ENCODE measurements at places on chromosomes 4 and X. TPM values are rescaled to one million over a fixed set of nuclear protein-coding genes. Genes with fewer than 3 reads are reported as not detected.

SORBS2 gene
- total RNA-seq: 0.52 TPM

- DNase-seq: no peak
Measured at GRCh38 chr4:39928538-39928937, 49.2 kb downstream of the PDS5A start.

GRCh38 chr4:25015012-25015411 lies 15.7 kb downstream of the LGI2 start:
- DNase-seq: no peak

ESX1 gene
- total RNA-seq: not detected

TMEM156 gene
- total RNA-seq: 3.9 TPM

DNA sequence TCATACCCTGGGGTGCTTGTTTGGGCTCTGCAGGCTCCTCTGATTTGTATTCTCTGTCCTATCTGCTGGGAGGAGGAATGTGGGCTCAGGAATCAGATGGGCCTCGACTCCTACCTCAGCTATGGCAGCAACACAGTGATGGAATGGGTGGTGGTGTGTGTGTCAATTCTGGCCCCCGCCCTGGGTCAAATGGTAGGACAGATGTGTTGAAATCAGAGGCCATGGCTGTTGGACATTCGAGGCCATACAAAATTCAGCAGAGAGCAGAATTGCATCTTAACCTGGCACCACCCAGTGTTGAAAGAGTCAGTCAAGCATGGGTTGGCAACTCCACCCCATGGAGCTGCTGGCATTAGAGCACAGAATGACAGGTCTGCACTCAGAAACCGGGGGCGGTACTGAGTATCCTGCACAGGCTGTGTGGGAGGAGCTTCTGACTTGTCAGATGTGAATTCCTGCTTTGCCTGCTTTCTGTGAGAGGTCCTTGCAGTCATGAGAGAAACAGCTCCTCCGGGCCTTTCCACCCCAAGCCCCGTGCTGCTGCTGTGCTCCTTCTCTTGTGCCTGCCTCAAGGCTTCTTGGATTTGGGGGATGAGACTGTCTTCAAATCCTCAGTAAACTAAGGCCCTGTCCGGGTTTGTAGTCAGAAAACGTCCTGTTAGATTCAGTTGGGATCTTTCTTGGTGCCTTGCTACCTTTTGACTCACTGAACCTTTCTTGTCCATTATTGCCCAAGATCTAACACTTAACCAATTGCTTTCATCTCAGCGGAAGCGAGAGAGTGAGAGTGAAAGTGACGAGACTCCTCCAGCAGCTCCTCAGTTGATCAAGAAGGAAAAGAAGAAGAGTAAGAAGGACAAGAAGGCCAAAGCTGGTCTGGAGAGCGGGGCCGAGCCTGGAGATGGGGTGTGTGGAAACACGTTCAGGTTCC lies 13.0 kb downstream of the DKC1 start:
- peak; percentile 35 for DNase-seq

NDNF gene
- 0.37 TPM for total RNA-seq

DNA sequence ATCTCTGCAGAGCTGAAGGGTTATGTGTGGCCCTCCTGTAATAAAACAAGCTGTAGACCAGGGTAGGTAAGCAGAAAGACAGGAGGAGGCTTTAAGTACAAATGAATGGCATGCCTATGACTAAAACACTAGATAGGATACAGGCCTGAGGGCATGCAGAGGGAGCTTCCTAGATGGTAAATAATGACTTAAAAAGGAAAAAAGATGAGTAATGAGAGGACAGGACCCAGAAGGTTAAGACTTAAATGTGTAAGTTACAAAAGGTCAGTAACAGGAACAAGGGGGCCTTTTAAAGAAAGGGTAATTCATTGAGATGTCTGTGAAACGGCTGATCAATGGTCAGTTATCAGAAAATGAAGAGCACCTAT lies 194.8 kb downstream of the SOWAHB start:
- peak; percentile 77 for DNase-seq

DNA sequence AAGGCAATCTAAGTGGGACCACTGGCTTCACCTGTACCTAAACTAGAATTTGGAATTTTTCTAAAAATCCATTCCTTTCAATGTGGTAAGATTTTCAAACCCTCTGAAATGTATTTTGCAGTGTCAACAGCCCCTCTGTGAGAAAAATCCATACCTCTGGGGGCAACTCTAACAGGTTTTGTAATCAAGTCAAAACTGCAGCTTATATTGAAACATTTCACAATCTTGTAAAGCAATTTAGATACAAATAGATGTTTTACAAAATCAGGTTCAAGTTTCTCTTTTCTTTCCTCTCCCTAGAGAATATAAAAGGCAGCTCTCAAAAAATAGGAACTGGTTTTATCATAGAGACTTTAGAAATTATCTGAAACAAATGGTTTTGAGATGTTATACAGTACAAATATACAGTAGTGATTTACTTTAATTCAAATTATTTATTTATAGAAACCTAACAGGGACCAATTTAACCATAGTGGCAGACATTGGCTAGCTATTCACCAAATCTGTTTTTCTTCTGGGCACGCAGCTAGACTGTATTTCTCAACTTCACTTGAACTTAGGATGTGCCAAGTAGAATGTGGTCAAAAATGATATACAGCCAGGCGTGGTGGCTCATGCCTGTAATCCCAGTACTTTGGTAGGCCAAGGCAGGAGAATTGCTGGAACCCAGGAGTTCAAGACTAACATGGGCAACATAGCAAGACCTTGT lies 36.3 kb upstream of the SPINK2 start:
- DNase-seq: peak; percentile 8

GRCh38 chr4:38716256-38716655 lies 52.3 kb downstream of the KLF3 start:
- no peak for DNase-seq

DNA sequence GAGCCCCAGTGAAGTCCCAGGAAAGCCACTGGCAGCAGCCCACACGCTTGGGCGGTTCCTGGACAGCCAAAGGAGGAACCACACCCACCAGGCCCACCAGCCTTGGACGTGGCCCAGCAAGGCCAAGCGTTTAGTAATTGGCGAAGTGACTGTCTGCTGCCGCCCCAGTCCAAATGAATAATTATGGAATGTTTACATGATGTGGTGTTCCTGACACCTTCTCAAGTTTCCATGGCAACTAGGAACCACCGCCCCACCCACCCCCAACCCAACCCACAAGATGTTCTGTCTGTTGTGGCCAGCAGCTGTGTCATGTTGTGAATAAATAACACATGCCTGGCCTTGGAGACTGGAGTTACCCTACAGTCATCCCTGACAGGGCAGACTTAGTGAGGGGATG lies 22.3 kb downstream of the APLN start:
- peak; percentile 33 for DNase-seq

SFRP2 gene
- total RNA-seq: 11.9 TPM

DNA sequence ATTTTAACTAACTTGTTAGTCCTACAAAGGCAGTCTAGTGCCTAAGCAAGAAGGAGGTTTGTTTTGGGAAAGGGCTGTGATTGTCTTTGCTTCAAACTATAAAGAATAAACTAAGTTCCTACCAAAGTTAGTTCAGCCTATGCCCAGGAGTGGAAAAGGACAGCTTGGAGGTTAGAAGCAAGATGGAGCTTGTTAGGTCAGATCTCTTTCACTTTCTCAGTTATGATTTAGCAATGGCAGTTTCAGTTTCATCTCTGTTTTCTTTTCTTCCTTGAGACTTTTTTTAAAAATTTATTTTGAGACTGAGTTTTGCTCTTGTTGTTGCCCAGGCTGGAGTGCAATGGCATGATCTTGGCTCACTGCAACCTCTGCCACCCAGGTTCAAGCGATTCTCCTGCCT lies 82.9 kb upstream of the NLGN4X start:
- DNase-seq: no peak

TEX13D gene
- not detected for total RNA-seq

GRCh38 chrX:10617999-10618351 lies 2.4 kb downstream of the MID1 start:
- peak; percentile 85 for DNase-seq

DNA sequence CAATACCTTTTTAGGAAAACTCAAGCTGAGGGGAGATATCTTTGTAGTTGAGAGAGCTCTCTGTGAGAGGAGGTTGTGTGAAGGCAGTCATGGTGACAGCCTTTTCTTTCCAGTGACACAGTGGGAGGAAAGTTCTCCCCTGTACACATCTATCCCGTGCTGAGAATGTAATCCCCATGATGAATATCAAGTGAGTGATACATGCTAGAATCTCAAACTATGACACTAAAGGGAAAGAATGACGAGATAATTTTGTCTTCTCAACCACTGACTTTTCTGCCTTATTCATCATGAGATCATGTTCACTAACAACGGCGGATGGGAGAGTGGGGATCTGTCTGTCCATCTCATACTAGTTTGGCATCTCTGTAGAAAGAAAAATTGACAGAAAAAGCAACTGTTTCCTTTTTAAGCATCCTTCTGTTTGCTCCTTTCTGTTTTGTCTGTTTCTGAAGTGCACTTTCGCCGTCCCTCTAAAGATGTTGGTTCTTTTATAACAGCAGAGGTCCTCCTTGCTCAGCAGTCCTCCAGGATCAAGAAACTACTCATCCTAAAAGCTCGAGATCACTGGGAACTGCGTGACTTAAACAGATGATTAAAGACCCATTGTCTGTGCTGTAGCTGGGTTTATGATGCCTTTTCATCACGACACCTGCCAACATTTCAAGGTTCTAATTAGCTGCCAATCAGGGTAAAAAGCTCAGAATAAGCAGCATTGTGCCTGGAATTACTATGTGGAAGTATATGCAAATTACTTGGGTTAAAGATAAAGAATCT lies 137.6 kb downstream of the DCK start:
- DNase-seq: peak; percentile 70

FOXR2 gene
- not detected for total RNA-seq

DNA sequence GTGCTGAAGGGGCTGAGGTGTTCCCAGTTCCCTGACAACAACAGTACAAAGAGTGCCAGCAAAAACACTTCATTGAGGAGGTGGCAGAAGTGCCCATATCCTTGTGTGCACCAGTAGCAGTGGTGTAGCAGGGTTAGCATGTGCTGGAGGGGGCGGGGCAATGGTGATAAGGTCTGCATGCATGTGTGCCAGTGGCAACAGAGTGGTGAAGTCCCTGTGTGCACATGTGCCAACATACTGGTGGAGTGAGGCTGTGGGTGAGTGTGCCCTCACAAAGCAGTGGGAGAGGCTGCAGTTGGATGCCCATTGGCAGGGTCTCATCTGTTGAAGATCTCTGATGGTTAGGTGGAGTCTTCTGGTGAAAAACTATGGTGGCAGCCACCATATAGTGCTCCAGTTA lies 994.6 kb downstream of the PCDH19 start:
- DNase-seq: no peak

- peak; percentile 0 for DNase-seq
Measured at GRCh38 chr4:172692701-172693100, 475.9 kb upstream of the GALNT7 start.

USP27X gene
- total RNA-seq: 1.4 TPM

- DNase-seq: peak; percentile 64
Measured at GRCh38 chrX:29687687-29688086, 527.7 kb upstream of the MAGEB2 start.

DNA sequence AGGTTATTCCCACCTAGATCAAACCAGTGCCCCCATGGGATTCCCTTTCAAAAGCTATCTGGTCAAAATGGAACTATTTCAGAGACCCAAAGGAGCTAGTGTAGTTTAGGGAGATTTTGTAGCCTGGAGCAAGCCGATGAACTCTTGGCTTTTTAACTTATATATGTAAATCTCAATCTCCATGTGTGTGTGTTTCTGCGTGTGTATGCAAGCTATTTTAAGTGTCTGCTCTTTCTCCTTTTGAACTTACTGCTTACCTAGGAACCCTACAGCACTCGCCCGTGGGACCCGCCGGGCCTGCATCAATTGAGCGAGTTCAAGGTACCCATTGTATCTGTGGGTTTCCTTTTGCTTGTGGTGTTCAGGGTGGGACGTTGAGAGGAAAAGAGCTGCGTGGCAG lies 10.4 kb downstream of the CSTF2 start:
- no peak for DNase-seq

GRCh38 chrX:108731153-108731552 lies 5.2 kb downstream of the IRS4 start:
- DNase-seq: no peak

DNA sequence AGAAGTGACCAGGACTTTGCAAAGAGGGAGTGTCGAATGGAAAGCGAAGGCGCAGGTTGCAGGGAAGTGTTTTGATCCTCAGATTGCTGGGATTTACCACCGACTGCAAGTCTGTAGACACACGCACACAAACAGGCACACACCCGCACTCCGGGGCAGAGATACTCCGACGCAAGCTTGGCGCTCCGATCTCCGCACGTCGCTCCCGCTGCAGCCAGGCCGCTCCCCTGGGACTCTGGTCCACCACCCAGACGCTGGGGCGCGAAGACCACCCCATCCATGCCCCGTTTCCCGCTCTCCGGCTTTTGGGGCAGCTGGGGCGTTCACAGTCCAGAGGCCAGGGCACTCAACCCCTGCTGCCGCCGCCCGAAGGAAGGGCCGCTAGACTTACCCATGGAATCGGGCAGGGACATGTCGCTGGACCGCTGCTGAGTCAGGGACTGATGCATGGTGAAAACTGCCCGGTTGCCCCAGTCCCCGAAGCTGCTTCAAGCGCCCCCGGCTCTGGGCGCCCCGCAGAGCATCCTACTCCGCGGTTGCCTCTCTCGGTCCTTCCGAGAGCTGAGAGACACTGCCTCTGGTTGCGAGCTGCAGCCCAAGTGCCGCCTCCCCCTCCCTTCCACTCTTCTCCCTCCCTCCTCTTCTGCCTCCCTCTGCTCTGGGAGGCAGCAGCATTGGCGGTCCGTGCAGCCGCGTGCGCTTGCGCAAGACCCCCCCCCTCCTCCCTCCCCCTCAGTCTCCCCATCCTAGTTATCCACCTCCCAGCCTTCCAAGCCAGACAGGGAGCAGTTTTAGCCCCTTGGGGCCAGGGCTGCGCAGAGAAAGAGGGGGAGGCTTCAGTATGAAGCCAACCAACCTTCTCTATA lies at the start of gene TMEM255A:
Gene TMEM255A, minus strand, starts transcription at position 601 of the 866 bp plus-strand sequence. Its CDS starts 152 bp downstream, at position 449.
- peak; percentile 42 for DNase-seq

GRCh38 chr4:123401271-123402120 lies 4.9 kb downstream of the SPRY1 start:
- no peak for DNase-seq

GRCh38 chrX:31271615-31272471 lies 200.0 kb upstream of the FTHL17 start:
- no peak for DNase-seq

KIAA1210 gene
- total RNA-seq: 0.02 TPM

TBC1D25 gene
- total RNA-seq: 6.7 TPM

SLC25A43 gene
- total RNA-seq: 34.3 TPM

SCML1 gene
- total RNA-seq: 10.3 TPM

GRCh38 chr4:866761-867390 lies 40.9 kb upstream of the CPLX1 start:
- DNase-seq: no peak

- no peak for DNase-seq
Measured at GRCh38 chrX:152646961-152647360, 9.3 kb downstream of the GABRQ start.

ARHGAP10 gene
- 9.0 TPM for total RNA-seq

GRCh38 chr4:102678695-102679335 lies 82.0 kb downstream of the MANBA start:
- no peak for DNase-seq

GRCh38 chr4:38611676-38612075 lies 52.3 kb upstream of the KLF3 start:
- DNase-seq: no peak

Data from M059J (cell line).